ENCODE measurements at places on chromosomes 2 and 18.

GRCh38 chr2:85830645-85831044 lies 58.1 kb downstream of the ST3GAL5 start:
- DNase-seq: no peak

- no peak for DNase-seq
Observed at GRCh38 chr18:51108330-51108729, 78.3 kb downstream of the SMAD4 start.

DNA sequence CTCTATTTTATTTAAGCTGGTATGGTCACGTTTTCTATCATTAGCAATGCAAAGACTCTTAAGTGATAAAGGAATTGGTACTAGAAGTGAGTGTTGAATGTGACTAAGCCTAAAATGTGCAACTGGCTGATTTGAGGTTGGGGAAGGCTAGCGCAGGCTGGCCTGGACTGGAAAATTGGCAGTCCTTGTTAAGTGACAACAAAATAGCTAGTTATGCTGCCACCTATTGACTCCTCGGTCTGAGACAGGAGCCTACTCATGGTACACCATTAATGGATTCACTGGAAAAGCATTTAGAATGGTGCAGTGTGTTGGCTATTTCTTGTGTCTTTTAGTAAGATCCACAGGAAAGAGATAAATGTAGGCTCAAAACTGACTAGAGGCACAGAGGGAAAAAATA lies 5.7 kb upstream of the WIPF1 start:
- peak; percentile 19 for DNase-seq

GRCh38 chr2:129909651-129910418 lies 69.6 kb upstream of the RAB6C start:
- no peak for DNase-seq

DNA sequence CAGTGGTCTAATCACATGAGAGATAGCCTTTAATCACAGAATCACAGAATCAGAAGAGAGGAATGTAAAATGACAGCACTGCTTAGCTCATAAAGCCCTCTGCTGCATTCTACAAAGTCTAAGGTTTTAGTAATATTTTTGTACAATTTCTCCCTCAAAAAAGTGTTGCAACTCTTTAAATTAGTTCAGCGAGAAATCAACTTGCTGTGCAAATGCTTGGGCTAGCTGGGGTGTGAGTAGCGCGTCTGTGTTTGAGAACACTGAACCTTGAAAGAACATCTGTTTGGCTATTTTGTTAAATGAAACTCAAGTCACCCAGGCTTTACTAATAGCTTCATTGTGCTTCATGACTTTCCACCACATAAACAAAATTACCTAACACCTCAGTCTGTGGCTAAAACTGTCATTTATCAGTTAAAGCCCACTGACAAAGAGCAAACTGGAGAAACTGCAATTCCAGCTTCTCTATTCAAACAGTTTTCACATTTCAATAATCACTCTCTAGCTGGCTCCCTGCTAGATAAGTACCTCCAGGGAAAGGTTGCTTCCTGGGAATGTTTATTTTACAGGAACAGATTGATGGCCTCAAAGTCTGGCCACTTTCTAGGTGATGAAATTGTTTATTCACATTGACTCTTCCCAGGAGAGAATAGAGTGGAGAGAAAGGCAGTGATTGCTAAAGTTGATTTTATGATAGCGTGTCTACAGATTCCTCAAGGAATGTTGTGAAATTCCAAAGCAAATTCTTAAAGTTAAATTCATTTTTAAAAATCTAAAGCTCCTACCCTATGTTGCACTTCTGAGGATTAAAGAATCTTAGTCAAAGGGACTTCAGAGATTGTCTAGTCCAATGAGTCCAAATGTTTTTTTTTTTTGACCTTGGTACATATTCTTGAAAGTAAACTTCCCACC lies 36.0 kb upstream of the STAT1 start:
- DNase-seq: no peak

GRCh38 chr18:10418836-10419235 lies 35.6 kb upstream of the APCDD1 start:
- no peak for DNase-seq

Data from HAP-1 (cell line).